Activated T-cell treated with anti-CD3 and anti-CD28 coated beads for 48 hours (primary cell): ENCODE measurements at places on chromosomes 5 and 9.

GRCh38 chr5:90558344-90559192 lies at the start of gene ADGRV1:
TSS of gene ADGRV1 (plus strand) at chr5:90558797. CDS start at chr5:90558896, 99 bp downstream.
- DNase-seq: peak; percentile 2

DNA sequence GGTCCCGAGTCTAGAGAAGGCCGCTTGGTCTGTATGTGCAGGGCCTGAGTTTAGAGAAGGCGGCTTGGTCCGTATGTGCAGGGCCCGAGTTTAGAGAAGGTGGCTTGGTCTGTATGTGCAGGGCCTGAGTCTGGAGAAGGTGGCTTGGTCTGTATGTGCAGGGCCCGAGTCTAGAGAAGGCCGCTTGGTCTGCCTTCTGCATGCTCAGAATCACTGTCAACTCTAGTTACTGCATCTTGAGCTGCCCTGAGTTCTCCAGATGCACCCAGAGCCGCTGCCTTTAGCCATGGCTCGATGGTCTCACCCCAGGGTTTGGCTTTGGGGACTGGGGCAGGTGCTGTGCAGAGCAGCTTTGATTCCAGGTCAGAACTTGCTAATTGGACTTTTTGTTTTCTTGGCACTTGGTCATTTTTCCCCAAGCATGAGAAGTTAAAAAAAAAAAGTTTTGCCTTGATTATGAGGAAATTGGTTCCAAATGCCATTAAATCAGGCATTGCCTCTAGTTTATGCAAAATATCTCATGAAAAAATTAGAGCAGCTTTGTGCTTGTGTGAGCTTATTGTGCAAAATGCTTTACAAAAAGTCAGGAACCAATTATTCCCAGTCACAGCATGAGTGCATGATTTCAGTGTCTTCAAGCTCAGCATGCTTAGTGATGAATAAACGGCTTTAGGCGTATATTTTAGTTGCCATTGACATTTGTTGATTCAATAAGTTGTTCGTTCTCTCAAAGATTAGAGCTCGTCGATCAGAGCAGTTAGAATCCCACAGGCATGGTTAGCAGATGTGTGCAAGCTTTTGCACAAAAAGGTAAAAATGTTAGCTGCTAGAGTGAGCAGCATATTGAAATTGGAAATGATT lies 25.4 kb upstream of the EXOC3 start:
- no peak for DNase-seq

DNA sequence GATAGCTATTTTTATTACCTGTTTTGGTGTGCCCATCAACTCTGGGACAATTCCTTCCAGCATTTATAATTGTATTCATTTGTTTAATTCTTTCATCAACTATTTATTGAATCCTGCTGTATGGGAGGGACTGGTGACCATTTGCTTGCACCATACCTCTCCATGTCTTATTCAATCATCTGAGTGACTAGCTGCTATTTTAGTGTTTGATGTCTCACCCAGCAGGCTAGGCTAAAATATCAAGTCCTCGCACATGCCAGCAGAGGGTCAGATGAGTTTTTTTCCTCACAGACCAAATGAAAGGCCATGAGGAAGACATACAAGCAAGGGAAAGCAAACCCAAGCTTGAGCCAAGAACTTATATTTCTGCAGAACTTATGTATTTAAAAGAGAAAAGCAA lies 63.9 kb downstream of the CETN3 start:
- no peak for DNase-seq

- no peak for DNase-seq
Observed at GRCh38 chr9:133230093-133230492, 21.0 kb upstream of the OBP2B start.

GRCh38 chr5:116671211-116671736 lies 96.7 kb upstream of the SEMA6A start:
- no peak for DNase-seq

- DNase-seq: no peak
Observed at GRCh38 chr9:37775216-37775919, 9.5 kb downstream of the EXOSC3 start.

DNA sequence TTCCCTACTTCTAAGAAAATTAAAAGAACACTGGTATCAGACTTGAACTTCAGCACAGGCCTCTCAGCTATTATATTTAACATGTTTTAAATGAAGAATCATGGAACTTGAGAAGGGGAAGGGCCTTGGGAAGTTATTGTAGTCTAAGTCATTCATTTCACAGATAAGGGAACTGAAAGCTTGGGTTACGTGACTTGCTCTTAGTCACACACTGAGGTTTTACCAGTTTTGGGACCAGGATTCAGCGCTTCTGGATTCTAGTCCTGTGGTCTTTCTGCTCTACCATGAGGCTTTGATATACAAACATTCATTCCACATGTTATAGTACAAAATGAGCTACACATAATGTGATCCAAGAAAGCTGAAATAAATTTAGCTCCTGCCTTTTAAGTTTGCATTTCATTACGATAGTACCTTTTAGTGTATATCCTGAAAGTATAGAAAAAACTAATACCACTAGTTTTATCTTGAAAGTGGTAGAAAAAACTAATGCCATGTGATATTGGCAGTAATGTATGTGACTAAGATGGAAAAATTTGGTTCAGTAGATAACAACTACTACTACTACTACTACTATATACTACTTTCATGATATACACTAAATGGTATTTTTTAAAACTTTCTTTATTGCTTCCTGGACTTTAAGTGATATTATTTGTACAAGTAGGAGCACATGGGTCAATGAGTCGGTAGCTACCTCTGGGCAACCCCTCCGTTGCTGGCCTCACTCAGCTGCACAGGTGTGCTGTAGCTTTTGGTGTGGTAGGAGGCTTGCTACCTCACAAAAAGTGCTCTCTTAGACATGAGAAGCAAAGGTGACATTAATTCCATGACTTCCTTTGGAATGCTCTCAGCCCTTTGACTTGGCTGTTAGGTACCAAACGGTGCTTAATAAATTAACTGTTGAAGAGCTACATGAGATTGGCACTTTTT lies 40.7 kb downstream of the F2RL2 start:
- DNase-seq: peak; percentile 18

DNA sequence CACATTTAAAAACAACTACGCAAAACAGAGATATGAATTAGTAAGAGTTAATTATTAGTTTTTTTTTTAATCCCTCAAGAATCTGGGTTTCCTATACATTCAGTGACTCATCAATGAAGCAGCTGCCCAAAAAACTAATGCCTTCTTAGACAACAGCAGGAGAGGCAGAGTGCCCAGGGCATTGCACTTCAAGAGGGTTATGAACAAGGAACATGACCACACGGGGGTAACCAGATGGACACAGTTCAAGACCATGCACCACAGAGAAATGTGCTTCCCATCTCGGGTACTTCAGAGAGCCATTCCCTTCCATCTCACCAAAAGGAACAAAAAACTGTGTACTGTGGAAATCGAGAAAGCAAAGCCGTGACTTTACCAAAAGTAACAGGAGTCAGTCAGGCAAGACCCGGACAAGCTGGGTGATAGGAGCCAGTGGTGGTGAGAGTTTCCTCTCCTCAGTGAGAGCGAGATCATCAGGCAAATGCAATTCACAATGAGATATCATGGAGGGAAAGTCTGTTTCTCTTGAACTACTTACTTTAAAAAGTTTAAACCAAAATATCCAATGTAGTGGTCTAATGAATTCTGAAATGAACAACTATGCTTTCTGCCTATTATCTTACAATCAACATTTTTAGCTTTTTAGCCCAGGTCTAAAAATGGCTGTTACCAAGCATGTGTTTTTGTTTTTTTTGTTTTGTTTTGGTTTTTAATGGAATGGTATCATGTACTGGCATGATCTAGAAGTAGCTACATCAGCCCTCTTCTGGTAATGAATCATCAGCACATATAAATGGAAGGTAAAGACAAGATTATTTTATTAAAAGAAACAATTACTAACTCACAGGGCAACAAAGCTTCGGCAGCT lies 192.1 kb downstream of the TSSK1B start:
- no peak for DNase-seq
